ENCODE measurements at places on chromosomes 13 and 19.

DNA sequence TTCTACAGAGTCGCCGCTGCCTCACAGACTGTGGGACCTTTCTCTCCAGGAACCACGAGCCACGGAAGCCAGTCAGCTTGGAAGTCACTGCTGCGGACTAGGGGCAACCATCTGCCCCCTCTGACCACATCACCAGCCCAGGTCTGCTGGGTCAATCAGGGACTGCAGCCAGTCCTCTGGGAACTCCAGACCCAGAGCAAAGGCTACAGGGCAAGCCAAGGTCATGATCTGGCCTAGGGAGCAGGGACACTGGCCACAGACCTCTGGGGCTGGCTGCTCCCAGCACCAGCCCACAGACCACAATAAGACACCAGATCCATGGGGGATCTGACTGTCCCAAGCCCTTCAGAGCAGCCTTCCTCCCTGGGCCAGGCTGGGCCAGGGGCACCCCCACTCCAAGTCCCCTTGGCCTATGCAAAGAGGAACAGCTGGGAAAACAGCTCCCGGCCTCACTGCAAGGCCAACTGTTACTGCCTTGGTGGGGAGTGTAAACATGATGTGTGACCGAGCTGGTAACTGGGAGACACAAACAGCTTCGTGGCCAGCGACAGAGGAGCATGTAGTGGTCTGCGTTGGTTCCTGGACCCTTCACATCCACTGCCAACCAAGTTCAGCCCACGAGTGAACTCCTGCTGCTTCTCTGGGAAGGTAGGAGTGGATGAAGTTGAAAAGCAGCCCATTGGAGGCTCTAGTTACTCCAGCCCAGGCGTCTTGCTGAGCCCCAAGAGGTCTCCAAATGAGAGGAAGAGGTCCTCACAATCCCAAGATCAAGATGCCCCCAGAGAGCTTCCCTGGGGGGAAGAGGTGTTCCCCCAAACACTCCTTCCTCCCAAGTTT is 1.5 kb downstream of the AKT2 start:
- no peaks in the 10 kb centered on the region for H3K27me3 ChIP-seq
- peak overlapping the region; percentile 98 for H3K27ac ChIP-seq
- no peak for DNase-seq
- H3K4me3 ChIP-seq = peak overlapping the region; percentile 96
- H3K36me3 ChIP-seq = peaks cover 37% of the 10 kb centered on the region
- peaks cover 66% of the 10 kb centered on the region for H3K4me1 ChIP-seq

DNA sequence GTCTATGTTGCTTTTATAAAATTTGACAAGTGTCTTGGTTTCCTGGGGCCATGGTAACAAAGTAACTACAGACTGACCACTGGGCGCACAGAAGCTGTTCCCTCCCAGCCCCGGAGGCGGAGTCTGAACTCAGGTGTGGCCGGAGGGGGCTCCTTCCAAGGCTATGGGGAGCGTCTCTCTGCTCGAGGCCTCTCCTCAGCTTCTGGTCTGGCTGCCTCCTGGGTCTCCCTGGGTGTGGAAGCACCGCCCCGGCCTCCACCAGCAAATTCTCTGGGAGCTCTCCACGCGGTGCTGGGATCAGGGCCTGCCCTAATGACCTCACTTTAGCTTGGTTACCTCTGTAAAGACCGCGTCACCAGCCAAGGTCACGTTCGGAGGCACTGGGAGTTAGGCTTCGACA is 45.7 kb upstream of the F7 start:
- H3K27ac ChIP-seq = no peak overlapping the region
- no peaks in the 10 kb centered on the region for H3K4me1 ChIP-seq
- no peak overlapping the region for H3K4me3 ChIP-seq

GRCh38 chr19:24140591-24140990 is 53.6 kb downstream of the ZNF254 start:
- H3K4me1 ChIP-seq = no peaks in the 10 kb centered on the region
- no peaks in the 10 kb centered on the region for H3K27me3 ChIP-seq
- H3K27ac ChIP-seq = no peak overlapping the region
- peaks cover 61% of the 10 kb centered on the region for H3K36me3 ChIP-seq

DNA sequence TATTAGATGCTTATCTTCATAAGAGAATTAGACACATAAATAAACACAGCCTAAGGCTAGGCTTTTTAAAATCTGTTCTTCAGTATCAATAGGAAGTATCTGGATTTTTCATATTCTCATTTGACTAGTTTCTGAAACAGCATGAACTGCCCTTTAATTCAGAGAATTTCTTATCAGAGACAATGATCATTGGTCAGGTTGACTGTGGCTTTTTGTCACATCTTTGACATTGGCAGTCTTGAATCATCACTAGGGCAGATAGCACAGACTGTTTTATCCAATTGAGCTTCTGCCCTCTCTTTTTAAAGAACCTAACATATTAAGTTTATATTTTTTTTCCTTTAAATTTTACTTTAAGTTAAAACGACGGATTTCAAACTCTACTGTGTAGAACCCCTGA is 59.6 kb downstream of the DPY19L3 start:
- H3K27me3 ChIP-seq = no peaks in the 10 kb centered on the region
- H3K27ac ChIP-seq = no peak overlapping the region
- H3K4me3 ChIP-seq = no peak overlapping the region
- no peak for DNase-seq

- no peaks in the 10 kb centered on the region for H3K36me3 ChIP-seq
- H3K4me1 ChIP-seq = no peaks in the 10 kb centered on the region
- H3K27me3 ChIP-seq = peaks cover 23% of the 10 kb centered on the region
- no peak overlapping the region for H3K4me3 ChIP-seq
Measured at GRCh38 chr13:52779103-52779502, 39.5 kb upstream of the CNMD start.

DNA sequence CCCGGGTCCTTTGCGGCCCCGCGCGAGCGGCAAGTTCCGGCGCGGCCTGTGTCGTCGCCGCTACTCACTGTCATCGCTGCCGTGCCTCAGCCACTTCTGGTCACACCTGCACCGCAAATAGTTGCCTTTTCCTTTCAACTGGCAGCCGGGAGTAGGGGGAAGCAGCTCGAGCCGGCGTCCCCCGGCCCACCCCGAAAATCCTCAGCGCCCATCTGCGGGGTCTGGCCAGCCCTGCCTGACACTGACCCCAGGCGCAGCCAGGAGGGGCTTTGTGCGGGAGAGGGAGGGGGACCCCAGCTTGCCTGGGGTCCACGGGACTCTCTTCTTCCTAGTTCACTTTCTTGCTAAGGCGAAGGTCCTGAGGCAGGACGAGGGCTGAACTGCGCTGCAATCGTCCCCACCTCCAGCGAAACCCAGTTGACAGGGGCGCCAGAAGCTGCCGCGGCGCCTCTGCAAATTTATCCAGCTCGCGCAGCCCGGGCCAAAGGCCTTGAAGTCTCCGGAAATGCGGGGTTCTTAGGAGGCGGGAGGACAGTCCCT is 1.7 kb downstream of the PDX1 start:
- peak overlapping the region; percentile 71 for H3K4me3 ChIP-seq
- peaks cover 44% of the 10 kb centered on the region for H3K4me1 ChIP-seq
- H3K27ac ChIP-seq = no peak overlapping the region
- no peaks in the 10 kb centered on the region for H3K36me3 ChIP-seq

- H3K4me1 ChIP-seq = peaks cover 69% of the 10 kb centered on the region
- H3K4me3 ChIP-seq = peak overlapping the region; percentile 66
- peaks cover 5% of the 10 kb centered on the region for H3K36me3 ChIP-seq
- DNase-seq = peak; percentile 55
- H3K27me3 ChIP-seq = peaks cover 87% of the 10 kb centered on the region
Measured at GRCh38 chr13:50130123-50130946, 115.1 kb downstream of the KCNRG start.

- no peak overlapping the region for H3K27ac ChIP-seq
- no peak overlapping the region for H3K4me3 ChIP-seq
- H3K4me1 ChIP-seq = peaks cover 17% of the 10 kb centered on the region
Measured at GRCh38 chr19:50796128-50796633, 6.0 kb downstream of the ACP4 start.

GRCh38 chr19:17149393-17150135 is 65.6 kb upstream of the USE1 start:
- H3K4me1 ChIP-seq = no peaks in the 10 kb centered on the region
- H3K27me3 ChIP-seq = no peaks in the 10 kb centered on the region

- no peak overlapping the region for H3K27ac ChIP-seq
- DNase-seq = no peak
- H3K4me1 ChIP-seq = no peaks in the 10 kb centered on the region
- no peak overlapping the region for H3K4me3 ChIP-seq
- H3K27me3 ChIP-seq = peaks cover 22% of the 10 kb centered on the region
Measured at GRCh38 chr19:38485541-38486285, 52.2 kb downstream of the RYR1 start.

- H3K4me1 ChIP-seq = peaks cover 30% of the 10 kb centered on the region
- H3K27me3 ChIP-seq = no peaks in the 10 kb centered on the region
- peaks cover 14% of the 10 kb centered on the region for H3K36me3 ChIP-seq
- peak overlapping the region; percentile 61 for H3K27ac ChIP-seq
Measured at GRCh38 chr13:27583645-27584044, 36.7 kb downstream of the LNX2 start.

- H3K4me3 ChIP-seq = no peak overlapping the region
- peaks cover 42% of the 10 kb centered on the region for H3K36me3 ChIP-seq
Measured at GRCh38 chr13:112784811-112785482, 95.1 kb downstream of the ATP11A start.

- DNase-seq = no peak
- H3K4me3 ChIP-seq = no peak overlapping the region
- no peaks in the 10 kb centered on the region for H3K4me1 ChIP-seq
- no peaks in the 10 kb centered on the region for H3K36me3 ChIP-seq
Measured at GRCh38 chr19:22610121-22610520, 24.0 kb upstream of the ZNF492 start.

- H3K4me1 ChIP-seq = peaks cover 54% of the 10 kb centered on the region
- peak; percentile 47 for DNase-seq
- peaks cover 18% of the 10 kb centered on the region for H3K27me3 ChIP-seq
- peak within 1 kb of the TSS; percentile 79 for H3K4me3 ChIP-seq
- H3K36me3 ChIP-seq = no peaks in the 10 kb centered on the region
- peak within 1 kb of the TSS; percentile 72 for H3K27ac ChIP-seq
Measured at GRCh38 chr13:45851171-45851921, at the start of gene SIAH3. Gene SIAH3 (minus strand): TSS chr13:45851753. CDS start chr13:45851629, 124 bp downstream.

DNA sequence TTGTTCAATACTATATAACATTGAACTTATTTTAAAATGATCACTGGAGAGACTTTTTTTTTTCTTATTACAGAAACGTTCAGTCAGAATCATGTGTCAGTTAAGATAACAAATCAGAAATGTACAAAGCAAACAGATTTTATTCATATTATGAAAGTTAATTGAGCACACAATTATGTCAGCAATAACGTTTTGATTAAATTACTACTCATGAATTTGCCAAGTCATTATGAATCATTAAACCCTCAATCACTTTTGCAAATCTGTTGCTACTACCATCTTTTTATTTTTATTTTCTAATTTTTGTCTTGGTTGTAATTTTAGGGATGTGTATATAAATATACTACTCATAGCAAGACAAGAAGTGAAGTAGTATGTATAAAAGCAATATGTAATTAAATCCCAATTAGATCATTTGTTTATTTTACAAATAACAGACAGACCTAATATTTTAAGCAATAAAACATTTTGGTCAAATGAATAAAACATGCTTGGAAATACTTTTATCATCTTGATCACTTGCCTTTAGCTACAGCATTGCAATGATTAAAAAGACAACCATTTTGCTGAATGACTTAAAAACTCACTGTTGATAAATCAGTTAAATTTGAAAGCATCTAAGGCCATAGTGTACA is 893.4 kb upstream of the MIR17HG start:
- DNase-seq = no peak
- no peaks in the 10 kb centered on the region for H3K4me1 ChIP-seq
- no peak overlapping the region for H3K4me3 ChIP-seq
- H3K36me3 ChIP-seq = no peaks in the 10 kb centered on the region
- no peaks in the 10 kb centered on the region for H3K27me3 ChIP-seq

- H3K27me3 ChIP-seq = peaks cover 4% of the 10 kb centered on the region
- H3K27ac ChIP-seq = no peak overlapping the region
- peaks cover 5% of the 10 kb centered on the region for H3K36me3 ChIP-seq
- H3K4me3 ChIP-seq = no peak overlapping the region
- no peak for DNase-seq
Measured at GRCh38 chr19:41988947-41989346, 5.1 kb downstream of the ATP1A3 start.

- DNase-seq = no peak
- no peak overlapping the region for H3K4me3 ChIP-seq
- H3K36me3 ChIP-seq = no peaks in the 10 kb centered on the region
- H3K27me3 ChIP-seq = peaks cover 35% of the 10 kb centered on the region
Measured at GRCh38 chr13:44318161-44318560, 55.5 kb upstream of the SERP2 start.

DNA sequence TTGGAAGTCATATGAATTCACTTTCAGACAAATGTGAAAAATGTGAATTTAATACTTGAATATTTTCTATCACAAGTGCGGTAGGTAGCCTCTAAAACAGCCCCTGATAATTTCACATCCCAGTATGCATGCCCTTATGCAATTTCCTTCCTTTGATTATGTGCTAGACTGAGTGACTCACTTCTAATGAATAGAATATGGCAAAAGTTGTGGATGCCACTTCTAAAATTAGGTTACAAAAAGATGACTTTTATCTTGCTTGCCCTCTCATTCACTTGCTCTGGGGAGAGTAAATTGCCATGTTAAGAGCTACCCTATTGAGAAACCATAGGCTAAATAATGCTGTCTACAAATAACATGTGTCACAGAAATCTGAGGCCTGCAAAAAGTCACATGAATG is 402.5 kb upstream of the PCDH9 start:
- H3K27me3 ChIP-seq = no peaks in the 10 kb centered on the region
- no peaks in the 10 kb centered on the region for H3K36me3 ChIP-seq
- no peak overlapping the region for H3K27ac ChIP-seq

DNA sequence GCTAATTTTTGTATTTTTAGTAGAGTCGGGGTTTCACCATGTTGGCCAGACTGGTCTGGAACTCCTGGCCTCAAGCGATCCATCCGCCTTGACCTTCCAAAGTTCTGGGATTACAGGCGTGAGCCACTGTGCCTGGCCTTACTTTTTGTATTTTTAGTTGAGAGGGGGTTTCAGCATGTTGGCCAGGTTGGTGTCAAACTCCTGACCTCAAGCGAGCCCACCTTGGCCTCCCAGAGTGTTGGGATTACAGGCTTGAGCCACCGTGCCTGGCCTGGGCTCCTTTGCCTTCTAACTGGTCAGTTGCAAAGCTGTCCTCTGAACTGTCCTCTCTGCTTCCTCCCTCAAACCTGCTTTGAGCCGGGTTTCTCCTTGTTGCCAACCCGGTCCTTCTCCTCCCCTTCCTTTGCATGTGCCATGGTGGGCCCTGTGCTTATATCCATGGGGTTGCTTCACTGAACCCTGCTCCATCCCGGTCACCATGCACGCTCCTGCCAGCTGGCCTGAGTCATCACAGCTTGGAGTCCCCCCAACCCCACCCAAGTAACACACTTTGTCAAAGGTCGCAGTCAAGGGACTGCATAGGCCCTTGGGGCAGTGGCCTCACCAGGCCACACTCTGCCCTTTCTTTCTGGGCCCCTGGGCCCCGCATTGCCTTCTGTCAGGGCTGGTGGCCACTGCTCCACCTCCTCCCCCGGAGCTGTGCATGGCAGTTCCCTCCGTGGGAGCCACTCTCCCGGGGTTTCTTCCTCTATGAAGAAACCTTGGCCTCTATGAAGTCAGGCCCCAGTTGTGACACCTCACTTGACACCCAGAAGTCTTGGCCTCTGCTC is 21.2 kb downstream of the WTIP start:
- H3K4me1 ChIP-seq = peaks cover 18% of the 10 kb centered on the region
- no peaks in the 10 kb centered on the region for H3K36me3 ChIP-seq
- H3K27ac ChIP-seq = no peak overlapping the region
- no peak overlapping the region for H3K4me3 ChIP-seq
- H3K27me3 ChIP-seq = peaks cover 34% of the 10 kb centered on the region

GRCh38 chr19:430701-431100 is 21.8 kb upstream of the C2CD4C start:
- no peak overlapping the region for H3K4me3 ChIP-seq
- DNase-seq = no peak
- no peaks in the 10 kb centered on the region for H3K4me1 ChIP-seq
- H3K36me3 ChIP-seq = no peaks in the 10 kb centered on the region
- peaks cover 5% of the 10 kb centered on the region for H3K27me3 ChIP-seq

All from activated T-cell treated with anti-CD3 and anti-CD28 coated beads, Interleukin-2, amount 50 U/mL, for 24 hours (primary cell).